ENCODE measurements at places on chromosomes 3 and 15.

GRCh38 chr3:147702509-147702908 is 293.3 kb downstream of the ZIC1 start:
- no peak for DNase-seq

DNA sequence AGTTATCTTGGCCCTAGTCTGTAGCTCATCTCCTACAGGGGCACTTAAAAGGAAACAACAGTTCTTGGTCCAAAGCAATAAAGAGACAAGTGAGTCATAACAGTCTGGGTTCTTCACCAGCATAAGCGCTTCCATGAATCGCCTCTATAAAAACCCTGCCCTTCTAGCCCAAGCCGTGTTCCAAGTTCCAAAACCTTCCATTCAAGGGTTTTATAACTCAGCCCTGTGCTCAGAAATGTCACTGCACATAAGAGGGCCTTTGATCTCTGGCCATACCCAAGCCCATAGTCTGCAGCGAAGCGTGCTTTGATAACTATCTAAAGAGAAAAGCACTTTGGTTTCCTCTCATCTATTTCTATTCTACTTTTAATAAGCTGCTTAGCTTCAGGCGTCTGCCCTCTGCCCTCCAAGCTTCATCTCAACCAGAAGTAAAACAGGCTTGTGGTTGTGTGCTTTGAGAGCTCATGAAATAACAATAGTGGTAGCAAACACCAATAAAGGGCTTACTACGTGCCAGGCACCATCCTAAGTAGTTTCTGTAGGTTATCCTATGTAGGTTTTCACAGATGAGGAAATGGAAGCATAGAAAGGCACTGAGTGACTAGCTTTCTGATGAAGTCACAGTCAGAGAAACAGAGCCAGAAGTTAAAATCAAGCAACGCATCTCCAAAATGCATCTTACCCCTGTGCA is 64.0 kb upstream of the AKAP13 start:
- no peak for DNase-seq

DNA sequence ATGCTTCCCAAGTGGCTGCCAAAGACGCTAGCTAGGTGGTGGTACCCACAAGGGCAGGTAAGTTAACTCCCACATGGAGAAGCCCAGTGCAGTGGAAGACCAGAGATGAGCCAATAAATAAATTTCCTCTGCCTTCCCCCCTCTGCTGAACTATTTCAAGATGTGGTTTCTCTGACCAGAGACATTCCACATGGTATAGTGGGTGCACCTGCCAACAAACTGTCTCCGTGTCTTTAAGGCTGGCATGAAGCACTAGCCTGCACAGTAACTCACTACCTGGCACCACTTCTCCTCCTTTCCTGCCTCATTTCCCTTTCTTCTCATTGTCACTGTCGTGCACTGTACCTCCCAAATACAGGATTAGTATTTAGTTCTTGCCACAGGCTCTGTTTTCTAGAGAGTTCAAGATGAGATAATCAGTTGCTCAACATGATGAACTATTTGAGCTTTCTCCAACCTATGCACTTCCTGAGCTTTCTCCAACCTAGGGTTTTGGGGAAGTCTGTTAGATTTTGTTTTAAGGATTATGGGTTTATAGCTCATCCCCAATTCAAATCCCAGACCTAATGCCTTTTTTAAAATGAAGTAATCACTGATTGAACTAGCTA is 8.4 kb upstream of the CRTAP start:
- DNase-seq: no peak

GRCh38 chr15:69452692-69453521 is at the start of gene RPLP1:
RPLP1 (plus strand) TSS chr15:69452818; CDS start chr15:69452949, 131 bp downstream.
- peak; percentile 97 for DNase-seq

DNA sequence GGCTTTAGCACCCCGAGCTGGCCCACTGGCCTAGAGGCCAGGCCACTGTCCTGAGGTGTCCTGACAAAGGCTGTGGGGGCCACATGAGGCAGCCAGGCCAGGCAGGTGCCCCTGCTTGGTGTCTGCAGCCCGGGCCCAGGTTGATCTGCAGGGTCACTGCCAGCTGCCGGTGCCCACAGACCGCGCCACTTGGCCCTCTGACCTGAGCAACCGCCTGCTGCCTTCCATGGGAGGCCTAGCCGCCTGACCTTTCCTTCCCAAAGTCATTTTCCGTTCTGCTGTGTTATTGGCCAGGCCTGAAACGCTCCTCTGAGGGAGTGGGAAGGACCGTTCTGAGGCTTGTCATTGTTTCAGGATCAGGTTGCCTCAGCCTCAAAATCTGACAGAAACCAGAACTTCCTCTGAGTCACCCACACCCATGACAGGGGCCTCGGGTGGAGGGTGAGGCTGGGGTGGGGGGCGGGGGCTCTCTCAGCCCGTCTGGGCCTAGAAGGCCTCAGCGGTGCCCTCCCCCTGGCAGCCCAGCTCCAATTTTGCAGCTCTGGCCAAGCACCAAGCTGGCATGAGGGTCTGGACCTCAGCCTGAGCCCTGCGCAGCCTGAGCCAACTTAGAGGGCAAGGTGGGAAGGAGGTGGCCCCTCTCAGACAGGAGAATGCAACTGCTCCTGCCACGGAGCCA is 140.7 kb upstream of the MEF2A start:
- peak; percentile 95 for DNase-seq
